Foreskin fibroblast (primary cell): ENCODE measurements at places on chromosomes 7 and 10.

DNA sequence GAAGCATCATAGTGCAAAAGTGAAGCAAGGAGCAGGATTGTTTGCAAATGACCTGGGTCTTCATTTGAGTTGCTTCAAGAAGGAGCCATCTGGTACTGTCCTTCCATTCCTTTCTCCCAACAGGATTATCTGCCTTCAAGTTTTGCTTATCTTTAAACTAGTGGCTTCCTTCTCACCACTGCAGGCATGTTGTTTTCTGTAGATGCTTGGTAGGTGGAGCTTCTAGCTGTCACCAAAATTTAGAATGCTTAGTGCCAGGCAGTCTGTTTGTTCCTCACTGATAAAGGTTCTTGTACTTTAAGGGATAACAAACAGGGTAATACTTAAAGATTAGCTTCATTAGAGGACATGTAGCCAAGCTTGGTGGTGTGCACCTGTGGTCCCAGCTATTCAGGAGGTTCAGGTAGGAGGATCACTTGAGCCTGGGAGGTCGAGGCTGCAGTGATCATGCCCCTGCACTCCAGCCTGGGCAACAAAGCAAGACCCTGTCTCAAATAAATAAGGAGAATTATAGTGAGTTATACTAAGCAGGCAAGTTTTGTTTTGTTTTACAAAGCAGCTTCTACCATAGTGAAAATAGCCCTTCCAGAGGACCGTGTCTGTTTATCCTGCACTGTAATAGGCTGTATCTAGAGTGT, 5.7 kb downstream of the ARL5B start:
- no peak for DNase-seq

DNA sequence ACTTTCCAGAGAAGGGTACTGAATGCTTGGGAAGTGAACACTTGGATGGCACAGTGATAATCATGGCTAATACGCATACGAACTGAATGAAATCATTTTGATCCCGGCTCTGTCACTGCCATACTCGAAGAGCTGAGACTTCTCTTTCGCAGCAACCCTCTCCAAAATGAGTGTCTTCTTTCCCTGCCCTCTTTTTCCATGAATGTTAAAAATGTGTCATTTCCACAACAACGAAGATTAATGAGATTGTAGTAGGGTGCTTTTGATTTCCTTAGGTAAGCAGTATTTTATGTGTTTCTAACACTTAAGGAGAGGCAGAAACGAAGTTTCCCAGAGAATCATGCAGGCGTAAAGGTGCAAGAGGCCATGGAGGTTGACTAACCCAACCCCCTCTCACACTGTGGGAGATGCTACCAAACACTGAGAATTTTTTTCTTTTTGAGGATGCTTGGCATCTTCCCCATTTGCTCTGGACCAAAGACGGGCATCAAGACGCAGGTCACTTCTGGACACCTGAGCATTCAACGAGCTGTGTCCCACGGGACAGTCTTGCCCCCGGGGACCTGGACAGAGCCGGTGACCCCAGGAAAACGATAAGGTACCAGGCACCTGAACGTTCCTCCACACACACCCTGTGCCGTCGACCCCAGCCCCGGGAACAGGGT, 823 bp downstream of the COPG2 start:
- DNase-seq = peak; percentile 26

- DNase-seq = no peak
These were observed 105.5 kb upstream of the ZNF438 start for GRCh38 chr10:31136930-31137885.

GRCh38 chr7:141039376-141039775, 24.6 kb upstream of the MRPS33 start:
- DNase-seq = no peak

GRCh38 chr10:108412323-108412722, 1247.8 kb upstream of the SORCS1 start:
- DNase-seq = no peak

DNA sequence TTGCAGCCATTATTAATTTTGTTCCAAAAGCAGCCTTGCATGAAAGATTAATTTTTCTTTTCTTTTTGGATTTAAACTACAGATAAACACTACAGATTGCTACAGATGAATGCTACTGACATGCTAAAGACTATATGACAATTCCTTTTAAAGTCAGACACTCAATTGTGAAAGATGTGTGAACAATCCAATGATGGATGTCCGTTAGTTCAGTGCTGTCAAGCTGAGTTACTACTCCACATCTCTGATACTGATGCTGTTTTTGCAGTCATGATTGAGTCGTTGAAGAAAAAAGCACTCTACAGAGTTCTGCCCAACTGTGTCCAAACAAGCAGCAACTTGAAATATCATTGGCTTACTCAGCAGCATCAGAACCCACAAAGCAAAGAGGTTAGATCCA, 146.8 kb downstream of the OTUD1 start:
- no peak for DNase-seq

DNA sequence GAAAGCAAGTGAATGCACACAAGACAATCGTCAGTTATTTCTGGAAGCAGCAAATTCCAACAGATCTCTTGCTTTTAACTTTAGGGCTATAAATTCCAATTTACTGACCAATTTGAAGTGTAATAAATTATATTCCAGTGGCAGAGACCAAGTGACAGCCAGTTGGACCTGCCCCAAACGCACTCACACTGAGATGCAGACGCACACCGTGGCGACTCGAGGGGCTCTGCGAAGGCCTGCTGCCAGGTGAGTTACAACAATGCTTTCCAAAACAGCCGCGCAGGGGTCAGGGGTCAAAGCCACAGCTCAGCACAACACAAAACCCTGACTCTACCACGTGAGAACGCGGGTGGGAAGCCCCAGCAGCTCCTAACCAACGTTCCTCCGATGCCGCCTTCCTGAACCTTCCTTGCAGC, 97.4 kb downstream of the ZRANB1 start:
- no peak for DNase-seq

- DNase-seq = no peak
These were observed 1.3 kb upstream of the POT1 start for GRCh38 chr7:124930655-124931597.

DNA sequence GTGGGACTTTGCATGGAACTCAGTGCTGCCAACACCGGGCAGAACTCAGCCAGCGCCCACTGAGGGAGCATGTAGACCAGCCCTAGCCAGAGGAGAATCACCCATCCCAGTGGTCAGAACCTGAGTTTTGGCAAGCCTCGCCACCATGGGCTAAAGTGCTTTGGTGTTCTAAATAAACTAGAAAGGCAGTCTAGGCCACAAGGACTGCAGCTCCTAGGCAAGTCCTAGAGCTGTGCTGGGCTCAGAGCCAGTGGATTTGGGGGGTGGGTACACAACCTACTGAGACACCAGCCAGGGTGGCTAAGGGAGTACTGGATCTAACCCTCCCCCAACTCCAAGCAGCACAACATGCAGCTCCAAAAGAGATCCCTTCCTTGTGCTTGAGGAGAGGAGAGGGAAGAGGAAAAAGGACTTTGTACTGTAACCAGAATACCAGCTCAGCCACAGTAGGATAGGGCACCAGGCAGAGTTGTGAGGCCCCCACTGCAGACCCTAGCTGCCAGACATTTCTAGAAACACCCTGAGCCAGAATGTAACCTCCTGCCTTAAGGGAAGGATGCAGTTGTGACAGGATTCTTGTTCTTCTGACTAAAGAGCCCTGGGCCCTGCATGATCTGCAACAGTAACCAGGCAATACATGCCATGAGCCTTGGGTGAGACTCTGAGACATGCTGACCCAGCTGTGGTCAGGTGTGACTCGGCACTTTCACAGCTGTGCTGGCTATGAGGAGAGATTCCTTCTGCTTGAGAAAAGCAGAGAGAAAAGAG, 24.4 kb downstream of the GSDME start:
- peak; percentile 87 for DNase-seq

- peak; percentile 93 for DNase-seq
These were observed at the start of gene PFKFB3 for GRCh38 chr10:6202684-6203330. Gene PFKFB3 (plus strand): TSS chr10:6202932. CDS start chr10:6203261, 329 bp downstream.

- DNase-seq = no peak
These were observed 13.7 kb upstream of the ZNF786 start for GRCh38 chr7:149104214-149104613.
